CD4-positive, alpha-beta T cell treated with Interleukin-15 for 4 hours (primary cell): ENCODE measurements at places on chromosomes 12 and 14.

GRCh38 chr14:100030452-100031153, 34.6 kb upstream of the EVL start:
- no peak for DNase-seq

GRCh38 chr14:103366741-103367140, 18.5 kb upstream of the MARK3 start:
- no peak for DNase-seq

DNA sequence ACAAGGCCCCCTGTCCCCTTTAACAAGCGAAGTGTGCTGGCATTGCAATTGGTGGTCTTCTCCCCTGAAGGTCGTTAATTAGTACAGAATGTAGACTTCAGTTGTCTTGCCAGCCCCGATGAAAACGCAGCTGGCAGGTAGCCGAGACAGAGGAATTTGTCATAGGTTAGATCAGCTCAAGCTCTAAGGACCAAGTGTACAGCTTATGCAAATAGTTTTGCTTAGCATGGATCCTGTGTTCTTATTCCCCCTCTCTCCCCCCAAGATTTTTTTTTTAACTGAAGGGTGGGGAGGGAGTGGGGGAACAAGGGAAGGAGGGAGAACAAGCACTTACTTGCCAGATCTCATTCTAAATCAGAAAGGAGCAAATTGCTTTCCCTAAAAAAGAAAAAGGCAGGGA, 58.6 kb upstream of the PARP11 start:
- no peak for DNase-seq

- no peak for DNase-seq
Observed at GRCh38 chr14:83842547-83842946, 1687.4 kb upstream of the FLRT2 start.

GRCh38 chr14:51872396-51872795, 12.0 kb downstream of the GNG2 start:
- DNase-seq, result no peak

DNA sequence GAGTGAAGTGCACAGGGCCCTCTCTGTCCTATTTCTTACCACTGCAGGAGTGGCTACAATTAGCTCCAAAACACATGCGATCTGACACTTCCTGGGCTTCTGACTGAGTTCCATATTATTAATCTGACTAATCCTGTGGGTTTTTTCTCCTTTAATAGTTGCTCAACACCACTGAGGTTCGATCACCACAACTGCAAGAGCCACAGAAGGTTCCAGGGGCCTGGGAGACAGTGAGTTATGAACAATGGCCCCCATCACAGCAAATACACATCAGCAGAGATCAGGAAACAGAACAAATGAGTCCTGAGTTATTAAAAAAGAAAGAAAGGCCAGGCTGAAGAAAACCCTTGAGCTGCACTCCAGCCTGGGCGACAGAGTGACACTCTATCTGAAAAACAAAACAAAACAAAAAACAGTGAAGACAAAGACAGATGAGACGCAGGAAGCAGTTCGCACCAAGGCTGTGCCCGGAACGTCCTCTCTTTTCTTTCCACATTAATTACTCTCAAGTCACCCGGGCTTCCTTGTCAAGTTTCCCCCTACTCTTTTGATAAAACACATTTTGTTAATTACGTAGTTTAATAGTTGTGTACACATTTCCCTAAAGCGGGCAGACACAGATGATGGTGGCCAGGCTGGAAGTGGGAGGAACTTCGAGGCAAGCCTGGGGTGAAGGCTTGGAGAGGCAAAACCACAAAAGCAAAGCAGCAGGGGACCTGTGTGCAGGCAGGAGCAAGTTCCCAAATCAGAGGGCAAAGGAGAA, 42.7 kb downstream of the CDC42BPB start:
- no peak for DNase-seq

- no peak for DNase-seq
Observed at GRCh38 chr14:74586681-74587362, 25.2 kb downstream of the LTBP2 start.

DNA sequence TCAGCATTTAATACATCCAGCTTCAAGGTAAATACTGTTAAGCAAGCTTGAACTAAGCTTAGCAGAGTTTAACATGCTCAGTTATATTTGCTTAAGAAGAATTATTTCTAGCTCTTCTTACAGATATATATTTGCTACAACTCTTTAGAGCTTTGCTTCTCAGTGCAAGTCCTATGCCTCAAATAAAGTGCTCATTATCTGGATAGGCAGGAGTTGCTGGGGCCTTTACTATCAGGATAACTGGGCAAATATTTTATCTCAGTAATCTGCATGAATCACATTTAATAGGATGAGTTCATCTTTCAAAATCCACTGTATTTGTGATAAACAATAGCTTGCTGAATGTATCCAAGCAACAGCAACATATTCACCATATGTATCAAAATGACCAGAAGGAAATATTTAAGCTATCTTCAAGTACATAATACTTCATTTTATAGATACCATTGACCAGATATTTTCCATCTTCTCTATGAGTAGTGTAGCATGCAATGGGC, 187.6 kb downstream of the NOVA1 start:
- DNase-seq, result no peak

DNA sequence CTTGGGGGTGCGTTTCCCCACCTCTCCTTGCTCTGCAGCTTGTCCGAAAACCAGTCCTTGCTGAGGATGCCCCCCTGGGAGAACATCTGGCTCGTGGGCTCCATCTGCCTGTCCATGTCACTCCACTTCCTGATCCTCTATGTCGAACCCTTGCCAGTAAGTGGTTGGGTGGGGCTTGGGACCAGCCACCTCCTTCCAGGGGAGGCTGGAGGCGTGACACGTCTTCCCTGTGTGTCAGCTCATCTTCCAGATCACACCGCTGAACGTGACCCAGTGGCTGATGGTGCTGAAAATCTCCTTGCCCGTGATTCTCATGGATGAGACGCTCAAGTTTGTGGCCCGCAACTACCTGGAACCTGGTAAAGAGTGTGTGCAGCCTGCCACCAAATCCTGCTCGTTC, 57.5 kb downstream of the ANAPC7 start:
- no peak for DNase-seq

- DNase-seq, result no peak
Observed at GRCh38 chr12:94990222-94990621, 13.3 kb downstream of the NDUFA12 start.

GRCh38 chr14:92389598-92390158, 66.7 kb downstream of the SLC24A4 start:
- no peak for DNase-seq

- no peak for DNase-seq
Observed at GRCh38 chr14:37147310-37147880, 25.0 kb downstream of the SLC25A21 start.
